ENCODE measurements at places on chromosomes 3 and 15. TPM values are rescaled to one million over a fixed set of nuclear protein-coding genes. Genes with fewer than 3 reads are reported as not detected.

Gene ADAMTS9
- total RNA-seq: not detected

Gene STRC
- total RNA-seq: 3.3 TPM

Gene CHRNA7
- 0.51 TPM for total RNA-seq

Gene NR2C2
- total RNA-seq: 75.9 TPM

Gene LRRC15
- total RNA-seq: not detected

Gene STXBP5L
- not detected for total RNA-seq

Gene CCR1
- total RNA-seq: 0.51 TPM

Gene HEG1
- 7.4 TPM for total RNA-seq

Gene MKRN3
- 2.1 TPM for total RNA-seq

Gene CNTN4
- total RNA-seq: 0.79 TPM

Gene RYR3
- total RNA-seq: not detected

Gene CACNA1D
- 0.82 TPM for total RNA-seq

Gene MOBP
- total RNA-seq: not detected

Gene RETNLB
- total RNA-seq: not detected

Gene SCAANT1
- total RNA-seq: not detected
